Activated CD8-positive, alpha-beta memory T cell treated with anti-CD3 and anti-CD28 coated beads, Interleukin-2, amount 50 U/mL, for 4 hours (primary cell): ENCODE measurements at places on chromosomes 1 and 21.

DNA sequence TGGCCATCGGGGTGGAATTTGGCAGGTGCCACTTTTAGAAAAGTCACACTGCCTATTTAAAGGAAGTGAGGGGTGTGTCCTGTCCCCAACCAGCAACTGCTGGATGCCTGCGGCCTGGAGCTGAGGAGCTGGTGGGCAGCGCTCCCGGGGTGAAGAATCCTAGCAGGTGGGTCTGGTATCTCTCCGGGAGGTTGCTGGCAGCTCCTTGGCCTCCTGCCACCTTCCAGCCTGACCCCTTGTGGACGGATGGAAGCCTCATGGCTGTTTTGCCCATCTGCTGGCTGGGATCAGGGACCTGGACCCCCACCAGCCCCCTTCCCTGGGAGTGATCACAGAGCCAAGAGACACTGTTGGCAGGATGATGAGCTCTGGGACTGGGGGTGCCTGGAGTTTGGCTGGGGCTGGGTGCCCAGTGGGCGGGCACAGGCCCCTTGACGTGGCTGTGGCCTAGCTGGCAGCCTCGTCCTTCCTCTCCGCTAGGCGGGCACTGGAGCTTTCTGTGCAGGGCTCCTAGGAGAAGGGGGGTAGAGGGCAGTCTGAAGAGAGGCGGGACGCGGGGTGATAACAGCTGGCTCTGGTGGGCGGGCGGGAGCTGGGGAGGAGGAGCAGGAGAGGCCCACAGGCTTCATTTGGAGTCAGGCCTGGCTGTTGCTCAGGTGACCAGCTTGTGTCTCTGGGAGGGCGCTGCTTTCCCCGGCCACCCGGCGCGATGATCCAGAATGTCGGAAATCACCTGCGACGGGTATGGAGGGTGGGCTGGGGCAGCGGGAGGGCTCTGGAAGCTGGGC is at the start of gene ACOT11:
Gene ACOT11, plus strand, starts transcription at position 628 of the 788 bp plus-strand sequence. Its CDS starts 82 bp downstream, at position 710.
- DNase-seq, result no peak

GRCh38 chr21:15191342-15191741 is 126.5 kb upstream of the NRIP1 start:
- DNase-seq, result no peak

DNA sequence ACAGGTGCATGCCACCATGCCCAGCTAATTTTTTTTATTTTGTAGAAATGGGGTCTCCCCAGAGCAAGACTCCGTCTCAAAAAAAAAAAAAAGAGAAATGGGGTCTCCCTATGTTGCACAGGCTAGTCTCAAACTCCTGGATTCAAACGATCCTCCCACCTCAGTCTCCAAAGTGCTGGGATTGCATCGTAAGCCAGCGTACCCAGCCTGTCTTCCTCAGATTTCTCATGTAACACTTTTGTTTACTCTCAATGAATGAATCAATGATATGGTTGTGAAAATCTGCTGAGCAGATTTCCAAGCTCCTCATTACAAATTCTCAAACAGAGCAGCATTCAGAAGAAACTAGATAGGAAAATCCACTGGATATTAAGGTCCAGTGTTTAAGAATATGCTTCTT is 6.6 kb downstream of the CMPK1 start:
- DNase-seq, result no peak

- DNase-seq, result peak; percentile 11
These were observed 32.2 kb downstream of the WDR4 start for GRCh38 chr21:42847051-42847707.

DNA sequence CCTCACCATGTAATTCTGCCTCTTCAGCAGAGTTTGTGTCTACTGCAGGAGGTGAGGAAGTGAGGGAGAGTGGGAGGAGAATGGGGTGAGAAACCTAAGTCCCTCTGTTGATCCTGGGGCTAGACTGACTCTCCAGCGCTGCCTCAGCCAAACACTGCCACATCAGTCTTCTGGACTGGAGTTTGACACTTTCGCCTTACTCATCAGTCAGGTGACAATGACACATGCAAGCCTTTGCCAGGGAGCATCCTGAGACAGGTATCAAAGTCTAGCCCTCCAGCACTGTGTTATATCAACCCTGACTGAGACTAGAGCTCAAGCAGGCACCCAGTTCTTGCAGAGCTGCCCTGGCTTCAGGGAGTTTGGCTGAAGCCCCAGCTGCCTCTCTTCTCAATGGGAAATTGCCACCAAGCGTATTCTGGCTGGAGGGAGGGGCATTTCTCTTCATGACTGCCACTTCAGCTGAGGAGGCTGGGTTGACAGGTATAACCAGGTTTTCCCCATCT is 33.3 kb upstream of the SUCO start:
- DNase-seq, result no peak

- no peak for DNase-seq
These were observed 4.1 kb downstream of the NUDT17 start for GRCh38 chr1:145849356-145850160.

DNA sequence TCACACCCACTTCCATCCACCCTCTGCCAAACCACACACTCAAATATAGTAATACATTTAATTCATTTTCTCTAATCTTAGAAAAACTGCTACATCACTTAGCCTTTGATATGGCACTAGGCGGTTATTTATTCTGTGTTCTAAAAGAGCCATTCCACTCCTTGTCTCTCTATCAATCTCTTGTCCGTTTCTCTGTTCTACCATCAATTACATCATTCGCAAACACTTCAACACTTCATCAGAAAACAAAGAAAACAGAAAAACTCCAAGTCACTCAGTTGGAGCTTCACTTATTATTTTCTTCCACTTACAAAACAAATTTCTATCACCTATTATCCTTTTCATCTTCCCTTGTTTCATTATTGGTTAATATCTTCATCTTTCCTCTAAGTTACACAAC is 1523.0 kb downstream of the KCNT2 start:
- no peak for DNase-seq

DNA sequence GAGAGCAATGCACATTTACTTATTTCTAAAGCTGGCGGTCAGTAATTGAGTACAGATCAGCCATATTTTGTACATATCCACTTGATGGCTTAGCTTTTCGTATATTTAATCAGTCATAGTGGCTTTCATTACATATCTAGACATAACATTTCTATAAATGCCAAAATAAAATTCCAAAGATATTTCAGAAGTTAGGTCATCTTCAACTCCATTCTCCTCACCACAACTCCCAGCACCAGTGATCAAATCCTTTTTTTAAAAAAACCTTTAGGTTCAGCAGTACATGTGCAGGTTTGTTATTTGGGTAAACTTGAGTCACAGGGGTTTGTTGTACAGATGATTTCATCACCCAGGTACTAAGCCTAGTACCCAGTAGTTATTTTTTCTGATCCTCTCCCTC is 53.9 kb upstream of the GNG4 start:
- DNase-seq, result no peak

DNA sequence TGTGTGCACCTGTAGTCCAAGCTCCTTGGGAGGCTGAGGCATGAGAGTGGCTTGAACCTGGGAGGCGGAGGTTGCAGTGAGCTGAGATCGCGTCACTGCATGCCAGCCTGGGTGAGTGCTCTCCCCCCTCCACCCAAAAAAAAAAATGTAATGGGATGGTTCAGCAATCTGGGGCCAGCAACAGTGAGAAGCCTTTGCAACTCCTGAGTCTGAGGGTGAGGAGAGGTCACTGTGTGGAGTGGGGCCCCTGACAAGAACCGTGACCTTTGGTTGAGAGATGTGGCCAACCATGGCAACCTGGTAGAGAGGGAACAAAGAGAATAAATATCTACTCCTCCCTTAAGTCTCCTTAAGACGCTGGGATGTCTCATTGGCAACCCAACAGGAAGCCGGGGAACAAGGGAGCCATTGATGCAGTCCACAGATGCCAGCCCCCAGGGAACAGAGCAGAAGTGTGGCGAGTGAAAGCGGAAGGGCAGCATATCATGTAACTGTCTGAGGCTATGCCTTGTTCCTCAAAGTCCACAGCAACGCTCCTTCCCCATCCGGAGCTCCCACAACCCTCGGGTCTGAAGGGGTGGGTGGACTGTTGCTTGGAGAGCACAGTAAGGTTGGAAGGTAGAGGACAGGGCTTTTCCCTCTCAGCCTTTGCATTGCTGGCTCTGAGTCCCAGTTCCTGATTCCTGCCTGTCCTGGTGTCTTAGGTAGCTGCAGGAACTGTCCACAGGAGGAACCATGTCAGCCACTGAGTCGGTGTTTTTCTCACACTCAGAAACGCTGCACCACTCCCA is 8.3 kb downstream of the TRNP1 start:
- no peak for DNase-seq

DNA sequence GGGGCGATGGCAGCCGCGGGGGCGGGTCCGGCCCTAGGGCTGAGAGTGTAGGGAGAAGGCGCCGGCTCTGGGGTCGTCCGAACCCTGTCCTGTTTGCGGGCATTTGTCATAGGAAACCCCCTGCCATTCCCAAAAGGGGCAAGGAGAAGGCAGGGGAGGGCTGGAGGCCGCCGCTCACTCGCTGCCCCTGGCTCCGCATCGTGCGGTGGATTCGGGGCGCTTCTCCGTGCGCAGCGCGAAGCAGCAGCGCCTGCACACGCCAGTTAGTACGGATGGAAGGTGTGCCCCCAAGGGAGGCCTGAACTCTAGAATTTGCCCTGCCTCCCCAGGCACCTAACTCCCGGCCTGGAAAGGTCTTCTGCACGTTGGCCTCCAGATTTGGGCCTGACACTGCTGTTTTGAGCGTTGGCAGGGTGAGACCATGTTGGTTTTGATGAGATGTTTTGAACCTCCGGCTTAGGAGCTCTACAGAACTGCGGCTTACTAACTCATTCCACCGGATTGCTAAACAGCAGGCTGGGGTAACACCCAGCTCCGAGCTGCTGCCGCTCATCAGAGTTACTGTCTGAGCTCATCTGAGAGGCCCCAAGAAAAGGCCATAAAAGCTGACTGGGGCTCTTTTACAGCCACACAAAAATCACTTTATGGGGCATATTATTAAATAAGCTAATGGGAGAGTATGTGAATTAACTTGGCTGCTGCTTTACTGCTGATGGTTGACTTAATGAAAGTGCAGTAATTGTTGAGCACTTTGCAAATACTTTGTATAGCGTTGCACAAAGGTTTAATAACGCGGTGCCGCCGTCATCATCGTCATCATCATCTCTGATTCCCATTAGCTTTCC is 987 bp downstream of the GPR137B start:
- DNase-seq, result peak; percentile 30

DNA sequence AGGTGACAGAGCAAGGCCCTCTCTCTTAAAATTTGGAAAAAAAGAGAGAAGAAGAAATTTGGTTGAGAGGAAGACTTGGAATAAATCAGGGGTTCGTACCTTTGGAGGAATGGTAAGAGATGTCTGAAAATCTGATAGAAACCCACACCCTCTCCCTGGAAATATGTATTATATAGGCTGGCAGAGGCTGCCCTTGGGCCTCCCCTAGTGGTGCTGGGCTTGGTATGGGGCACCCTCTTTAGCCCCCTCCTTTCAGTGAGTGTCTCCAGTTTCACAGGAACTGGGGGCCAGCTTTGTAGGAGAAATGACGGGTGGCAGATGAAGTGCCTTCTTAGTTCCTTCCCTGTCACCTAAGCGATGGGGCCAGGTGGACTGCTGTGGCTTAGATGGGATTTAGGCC is 82.9 kb upstream of the SLC2A1 start:
- DNase-seq, result no peak

DNA sequence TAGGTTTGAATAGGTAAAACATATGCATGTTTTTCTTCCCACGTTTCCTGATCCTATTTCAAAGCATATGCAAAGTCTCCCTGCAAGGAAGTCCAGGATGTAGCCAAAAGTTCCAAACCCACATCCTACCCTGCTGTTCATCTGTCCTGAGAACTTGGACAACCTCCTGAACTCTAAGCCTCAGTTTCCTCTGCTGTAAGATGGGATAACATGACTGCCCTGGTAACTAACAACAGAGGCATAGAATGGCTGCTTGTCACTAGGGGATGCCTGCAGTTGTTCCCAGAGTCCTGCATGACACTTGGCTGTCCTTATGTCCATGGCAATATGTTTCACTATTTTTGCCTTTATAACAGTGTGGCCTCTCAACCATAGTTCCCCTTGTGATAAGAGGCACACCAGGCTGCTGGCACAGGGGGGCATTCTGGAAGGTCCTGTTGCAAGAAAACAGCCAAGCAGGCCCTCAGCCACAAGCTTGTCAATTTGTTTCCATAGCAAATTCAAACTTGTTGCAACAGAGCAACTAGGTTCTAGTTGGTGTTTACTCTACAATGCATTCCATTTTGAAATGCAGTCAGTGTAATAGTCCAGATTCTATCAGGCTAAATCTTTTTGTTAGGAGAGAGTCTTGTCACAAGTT is 1.5 kb upstream of the HDGF start:
- no peak for DNase-seq

DNA sequence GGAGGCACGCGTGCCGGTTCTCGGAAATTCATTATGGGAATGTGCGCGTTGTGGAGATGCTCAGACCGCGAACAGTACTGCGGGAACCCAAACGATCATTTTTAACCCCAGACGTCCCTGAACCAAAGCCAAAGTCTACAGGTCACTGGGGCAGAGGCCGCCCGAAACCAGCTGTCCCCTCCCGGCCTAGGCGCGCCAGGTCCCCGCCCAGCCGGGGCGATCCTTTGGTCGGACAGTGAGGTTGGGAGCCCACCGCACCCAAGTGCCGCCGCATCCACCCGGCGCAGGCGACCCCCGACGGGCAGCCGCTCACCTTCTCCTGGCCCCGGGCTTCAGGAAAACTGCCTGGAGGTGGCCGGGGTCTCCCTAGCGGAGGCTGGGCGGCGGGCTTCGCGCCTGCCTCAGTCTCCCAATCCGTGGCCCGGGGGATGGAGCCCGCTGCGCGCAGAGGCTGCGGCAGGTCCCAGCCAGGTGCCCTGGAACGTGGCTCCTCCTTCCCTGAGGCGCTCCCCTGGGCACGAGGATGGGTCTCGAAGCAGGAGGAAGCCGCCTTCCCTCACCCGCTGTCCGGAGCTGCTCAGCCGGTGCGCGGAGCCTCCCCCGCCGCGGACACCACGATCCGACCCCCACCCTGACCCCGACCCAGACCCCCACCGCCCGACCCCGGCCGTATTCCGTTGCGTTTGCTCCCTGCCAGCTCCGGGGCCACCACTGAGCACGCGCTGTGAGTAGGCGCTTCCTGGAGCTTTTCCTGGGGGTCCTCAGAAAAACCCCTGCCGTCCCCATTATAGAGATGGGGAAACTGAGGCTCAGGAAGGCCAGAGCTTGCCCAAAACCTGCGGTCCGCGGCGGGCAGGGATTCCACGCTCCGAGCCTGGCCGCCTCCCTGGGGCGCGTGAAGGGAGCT is 8.1 kb upstream of the SLX9 start:
- DNase-seq, result no peak

DNA sequence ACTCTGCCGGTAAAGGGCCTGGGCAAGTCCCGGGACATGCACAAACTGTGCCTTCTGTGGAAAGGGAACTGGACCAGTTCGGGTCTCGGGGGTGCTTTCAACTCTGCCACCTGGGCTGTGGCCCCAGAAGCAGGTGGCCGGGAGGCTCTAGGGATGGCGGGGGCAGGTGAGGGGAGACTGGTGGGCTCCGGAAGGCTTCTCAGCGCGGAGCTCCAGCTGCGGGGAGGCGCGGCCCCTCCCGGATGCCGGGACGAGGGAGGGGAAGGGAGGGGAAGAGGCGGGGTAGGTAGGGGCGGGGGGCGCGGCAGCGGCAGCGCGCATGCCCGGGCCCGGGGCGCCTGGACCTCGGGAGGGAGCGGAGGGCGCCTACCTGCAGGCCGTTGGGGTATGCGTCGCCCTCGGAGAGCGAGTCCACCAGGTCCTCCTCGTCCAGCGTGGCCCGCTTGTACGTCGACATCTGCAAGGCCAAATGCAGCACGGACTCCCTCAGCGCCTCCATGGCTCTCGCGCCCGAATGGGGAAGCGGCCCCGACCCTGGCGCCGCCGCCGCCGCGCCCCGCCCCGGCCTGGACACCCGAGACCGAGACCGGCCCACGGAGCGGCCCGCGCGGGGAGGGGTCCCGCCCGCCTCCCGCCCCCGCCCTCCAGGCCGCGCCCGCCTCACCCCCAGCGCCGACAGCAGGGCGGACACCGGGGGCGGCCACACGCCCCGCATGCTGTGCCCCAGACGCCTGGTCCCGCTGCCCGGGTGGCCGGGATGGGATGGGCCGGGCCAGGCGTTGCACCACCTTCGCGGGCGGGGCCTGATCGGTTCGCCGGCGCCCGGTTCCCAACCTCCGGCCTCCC is at the start of gene ECE1:
Gene ECE1, minus strand, starts transcription at position 764 of the 846 bp plus-strand sequence. Its CDS starts 49 bp downstream, at position 715.
- peak; percentile 49 for DNase-seq
